ENCODE measurements at places on chromosomes 4 and X. TPM values are rescaled to one million over a fixed set of nuclear protein-coding genes. Genes with fewer than 3 reads are reported as not detected.

BEX3 gene
- 111 TPM for total RNA-seq

HMX1 gene
- not detected for total RNA-seq

RHOH gene
- total RNA-seq = 7.7 TPM

PRDM8 gene
- 8.3 TPM for total RNA-seq

GAGE1 gene
- total RNA-seq = not detected

ZXDA gene
- 6.7 TPM for total RNA-seq

MAGEA2B gene
- total RNA-seq = not detected

UPF3B gene
- 7.0 TPM for total RNA-seq

KIT gene
- 21.0 TPM for total RNA-seq
